ENCODE measurements at places on chromosomes 2 and 18.
A peak's percentile ranks its signal among the peaks of the same experiment; 100 is the strongest.

- DNase-seq, result no peak
Observed at GRCh38 chr2:235365743-235366142, 128.1 kb upstream of the AGAP1 start.

DNA sequence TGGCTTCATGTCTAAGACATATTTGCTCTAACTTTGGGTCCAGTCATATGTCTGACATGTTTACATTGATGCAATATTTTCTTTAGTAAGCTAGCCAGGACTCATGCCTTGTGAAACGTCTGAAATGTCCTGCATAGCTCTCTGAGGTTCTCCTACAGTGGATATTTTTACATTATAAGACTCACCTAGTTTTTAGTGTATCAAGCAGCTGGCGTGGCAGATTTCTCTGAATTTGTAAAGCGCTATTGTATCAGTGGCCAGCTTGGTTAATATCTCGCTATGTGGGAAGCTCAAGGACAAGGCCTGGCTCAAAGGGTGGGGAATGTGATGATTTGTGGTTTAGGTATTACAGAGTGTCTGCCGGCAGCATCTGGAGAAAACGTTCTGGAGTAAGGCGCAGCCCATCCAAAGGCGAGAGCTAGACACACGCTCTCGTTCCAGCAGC lies 164.3 kb downstream of the LTBP1 start:
- DNase-seq, result no peak

- no peak for DNase-seq
Observed at GRCh38 chr2:46615986-46616485, 136.7 kb downstream of the TMEM247 start.

DNA sequence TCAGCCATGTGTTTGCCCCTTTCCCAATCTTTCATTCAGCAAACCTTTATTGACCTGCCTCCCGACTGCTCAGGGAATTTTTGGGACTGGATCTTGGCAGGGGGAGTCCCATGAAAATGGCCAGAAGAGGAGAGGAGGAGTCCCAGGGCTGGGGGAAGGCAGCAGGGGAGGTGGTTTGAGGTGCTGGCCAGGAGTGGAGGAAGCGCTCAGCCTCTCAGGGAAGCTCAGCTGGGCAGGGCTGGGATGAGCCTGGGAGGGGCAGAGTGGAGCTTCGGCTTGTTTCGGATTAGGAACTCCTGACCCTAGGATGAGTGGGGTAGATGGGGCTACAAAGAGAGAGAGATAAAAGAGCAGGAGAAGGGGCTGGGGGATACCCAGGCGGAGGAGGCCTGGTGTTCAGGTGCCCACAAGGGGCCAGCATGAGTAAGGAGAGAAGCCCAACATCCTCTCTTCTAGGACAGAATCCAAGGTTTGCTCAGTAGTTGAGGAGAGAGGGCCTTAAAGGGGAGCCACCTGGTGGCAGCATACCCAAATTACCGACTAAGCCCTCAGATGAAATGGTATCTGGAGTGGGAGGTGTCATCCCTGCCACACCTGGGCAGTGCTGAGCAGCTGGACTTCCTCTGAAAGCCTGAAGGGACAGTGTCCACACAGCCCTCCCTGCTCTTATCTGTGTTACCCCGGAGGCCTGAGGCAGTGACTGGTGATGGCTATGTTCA lies 91.1 kb downstream of the INHBB start:
- DNase-seq, result no peak

DNA sequence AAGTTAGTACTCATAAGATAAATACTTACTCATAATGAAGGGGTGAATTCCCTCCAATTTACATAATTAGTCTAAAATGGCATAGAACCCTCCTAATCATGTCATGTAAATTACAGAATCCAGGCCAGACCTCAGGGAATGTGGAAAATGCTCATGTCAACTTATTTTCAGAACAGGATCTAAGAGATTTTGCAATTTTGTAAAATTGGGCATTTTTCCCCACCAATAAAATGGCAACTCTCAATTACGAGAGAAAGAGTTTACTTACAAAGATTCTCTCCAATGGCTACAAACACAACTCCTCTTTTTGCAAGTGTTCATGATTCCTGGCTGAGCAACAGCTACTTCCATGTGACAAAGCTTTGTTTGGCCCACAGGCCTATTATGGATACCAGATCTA lies 33.8 kb upstream of the SP5 start:
- DNase-seq, result no peak

DNA sequence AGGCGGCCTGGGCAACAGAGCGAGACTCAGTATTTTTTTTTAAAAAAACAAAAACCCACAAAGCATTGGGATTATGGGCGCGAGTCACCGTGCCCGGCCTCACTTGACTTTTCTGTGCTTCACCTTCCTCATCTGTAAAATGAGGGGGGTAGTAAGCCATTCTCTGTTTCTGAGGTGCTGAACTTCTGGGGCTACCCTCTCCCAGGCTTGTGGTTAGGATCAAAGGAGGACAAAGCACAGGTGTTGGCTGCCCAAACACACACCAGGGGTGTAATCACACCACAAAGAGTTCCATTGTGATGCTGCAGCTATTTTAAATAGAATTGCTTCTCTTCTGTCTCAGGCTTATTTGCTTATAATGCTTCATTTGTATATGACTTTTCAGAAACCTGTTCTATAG lies 35.8 kb upstream of the INHBB start:
- DNase-seq, result no peak

- no peak for DNase-seq
Observed at GRCh38 chr2:133862400-133862977, 294.2 kb upstream of the NCKAP5 start.

GRCh38 chr2:229407170-229407569 lies 136.1 kb upstream of the PID1 start:
- DNase-seq, result peak; percentile 65

Data from BJ (cell line).